ENCODE measurements at places on chromosomes 16 and 17.

DNA sequence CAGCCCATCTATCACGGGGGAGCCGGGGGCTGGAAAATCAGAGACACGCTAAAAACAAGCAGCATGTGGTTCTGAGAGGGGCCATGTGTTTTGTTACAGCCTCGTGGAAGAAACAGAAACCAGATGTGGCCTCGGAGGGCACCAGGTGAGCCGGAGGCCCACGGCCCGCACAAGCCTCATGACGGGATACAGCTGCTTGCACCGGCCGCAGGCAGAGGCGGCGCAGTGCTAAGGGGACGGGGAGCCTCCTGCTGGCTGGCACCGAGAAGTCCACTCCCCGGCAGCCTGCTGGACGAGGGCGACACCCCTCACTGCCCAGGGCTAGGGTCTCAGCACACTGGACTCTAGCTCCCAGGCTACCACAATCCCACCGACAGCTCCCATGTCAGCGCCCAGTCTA is 19.2 kb downstream of the NDUFAF8 start:
- no peak for DNase-seq

DNA sequence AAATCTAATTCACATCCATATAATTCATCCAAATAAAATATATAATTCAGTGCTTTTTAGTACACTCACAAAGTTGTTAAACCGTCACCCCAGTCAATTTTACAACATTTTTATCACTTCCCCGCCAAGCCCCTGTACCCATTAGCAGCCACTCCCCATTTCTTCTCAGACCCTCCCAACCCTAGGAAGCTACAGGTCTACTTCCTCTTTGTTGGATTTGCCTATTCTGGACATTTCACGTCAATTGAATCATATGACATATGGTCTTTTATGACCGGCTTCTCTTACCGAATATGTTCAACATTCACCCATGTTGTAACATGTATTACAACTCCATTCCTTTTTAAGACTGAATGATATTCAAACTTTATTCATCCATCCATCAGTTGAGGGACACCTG is 19.9 kb upstream of the MLKL start:
- DNase-seq: no peak

DNA sequence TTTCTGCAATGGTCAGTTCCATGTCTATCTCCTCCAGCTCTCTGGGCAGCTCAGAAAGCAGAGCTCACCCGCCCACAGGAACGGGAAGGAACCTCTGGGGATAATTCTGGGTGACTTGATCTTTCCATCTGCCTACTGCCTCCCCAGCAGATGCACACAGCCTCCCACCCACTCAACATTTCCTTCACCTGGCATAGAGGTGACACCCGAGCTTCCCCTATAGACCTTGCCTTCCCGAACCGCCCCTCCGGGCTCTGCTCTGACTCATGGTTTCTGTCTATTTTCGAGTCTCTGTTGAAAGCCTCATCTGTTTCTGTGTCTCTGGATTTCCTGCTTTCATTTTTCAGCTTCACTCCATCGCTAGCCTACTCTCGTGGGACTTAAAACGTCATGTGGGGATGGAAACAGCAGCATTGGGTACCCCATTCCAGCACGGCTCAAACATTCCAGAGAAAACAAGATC is 11.4 kb downstream of the GGA3 start:
- peak; percentile 74 for DNase-seq

GRCh38 chr17:39753514-39754160 is 15.9 kb downstream of the GRB7 start:
- peak; percentile 82 for DNase-seq

Data from GM12892 (cell line).